ENCODE measurements at places on chromosomes 5 and 9. TPM values are rescaled to one million over a fixed set of nuclear protein-coding genes. Genes with fewer than 3 reads are reported as not detected.

The EGFL7 gene
- total RNA-seq = 1.4 TPM

The ENTREP1 gene
- not detected for total RNA-seq

The PCDHGC4 gene
- total RNA-seq = not detected

The PCA3 gene
- total RNA-seq = not detected

The HRCT1 gene
- not detected for total RNA-seq

Data from activated CD4-positive, alpha-beta T cell treated with anti-CD3 and anti-CD28 coated beads for 36 hours (primary cell).